ENCODE measurements at places on chromosomes 2 and 18. TPM values are rescaled to one million over a fixed set of nuclear protein-coding genes. Genes with fewer than 3 reads are reported as not detected.

Gene TMEM247
- polyA plus RNA-seq = not detected

GRCh38 chr2:95240556-95240955 lies 33.2 kb downstream of the ZNF892 start:
- DNase-seq = no peak

- no peak for DNase-seq
Observed at GRCh38 chr2:168626647-168627046, 170.6 kb downstream of the CERS6 start.

GRCh38 chr18:22110461-22110924 lies 58.9 kb upstream of the GATA6 start:
- no peak for DNase-seq

GRCh38 chr2:118940486-118941120 lies 1.4 kb upstream of the MARCO start:
- DNase-seq = no peak

DNA sequence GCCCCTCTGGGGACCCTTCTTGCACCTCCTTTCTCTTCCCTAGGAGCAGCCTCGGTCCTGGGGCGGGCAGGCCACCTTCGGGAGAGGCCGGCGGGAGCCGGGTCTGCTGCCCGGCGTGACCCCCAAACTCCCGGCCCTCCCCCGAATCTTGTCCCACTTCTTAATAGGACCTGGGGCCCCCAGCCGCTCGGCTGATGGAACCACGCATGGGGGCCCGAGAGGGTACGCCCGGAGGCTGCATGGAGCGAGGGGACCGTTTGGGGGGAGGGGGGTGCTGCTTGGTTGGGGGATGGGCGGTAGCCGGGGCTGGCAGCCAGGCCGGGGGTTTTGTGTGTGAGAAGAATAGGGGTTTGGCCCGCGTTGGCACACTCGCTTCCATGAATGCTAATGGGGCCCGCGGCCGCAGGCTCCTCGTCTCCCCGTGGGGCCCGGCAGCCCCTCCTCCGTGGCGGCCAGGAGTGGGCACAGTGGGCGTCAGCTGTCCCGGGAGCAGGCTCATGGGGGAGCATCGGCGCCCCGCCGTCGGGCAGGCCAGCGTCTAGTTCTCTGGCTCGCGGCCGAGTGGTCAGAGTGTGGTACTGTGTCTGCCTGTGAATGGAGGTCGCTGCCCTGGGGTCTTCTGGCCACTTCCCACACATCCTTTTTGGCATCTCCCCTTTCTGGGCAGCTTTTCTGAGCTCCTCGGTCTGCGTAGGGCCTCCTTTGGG lies 1.0 kb downstream of the GAREM2 start:
- no peak for DNase-seq

DNA sequence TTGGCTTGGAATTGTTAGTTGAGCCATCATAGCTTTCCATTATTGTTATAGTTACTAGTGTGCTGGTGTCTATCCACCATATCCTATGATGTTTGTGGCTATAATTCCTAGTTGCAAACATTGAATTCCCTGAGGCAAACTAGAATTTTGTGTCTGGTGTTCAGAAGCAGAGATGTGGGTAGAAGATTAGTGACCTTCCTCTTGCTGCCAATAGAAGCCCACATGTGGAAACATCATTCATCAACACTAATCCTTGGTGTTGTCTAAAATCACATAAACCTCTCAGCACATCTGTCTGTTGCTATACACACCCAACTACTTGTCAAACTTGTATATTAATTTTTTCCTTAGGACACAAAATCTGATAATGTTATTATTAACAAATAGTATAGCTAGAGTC lies 374.1 kb downstream of the TGIF1 start:
- no peak for DNase-seq
